ENCODE measurements at places on chromosomes 5 and 9.
A peak's percentile ranks its signal among the peaks of the same experiment; 100 is the strongest.

- DNase-seq: peak; percentile 41
Observed at GRCh38 chr9:68685770-68686169, 19.3 kb upstream of the PIP5K1B start.

DNA sequence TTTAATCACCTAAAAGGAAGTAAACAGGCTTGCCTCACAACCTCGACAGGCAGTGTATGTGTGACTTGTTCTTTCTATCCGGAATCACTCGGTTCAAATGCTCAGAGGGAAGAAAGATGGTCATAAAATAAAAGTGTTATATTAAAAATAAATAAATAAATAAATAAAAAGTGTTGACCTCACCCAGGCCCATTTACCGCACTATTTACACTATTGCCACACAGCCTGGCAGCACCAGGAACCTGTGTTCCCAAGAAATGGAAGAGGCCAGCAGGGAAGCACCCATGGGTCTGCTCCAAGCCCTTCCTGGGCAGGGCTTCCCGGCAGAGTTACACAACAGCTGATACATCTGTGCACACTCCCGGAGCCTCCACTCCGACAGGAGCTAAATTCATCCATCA is 127.9 kb downstream of the EFNA5 start:
- no peak for DNase-seq

GRCh38 chr5:59591162-59591561 is 302.4 kb downstream of the PDE4D start:
- DNase-seq: no peak

DNA sequence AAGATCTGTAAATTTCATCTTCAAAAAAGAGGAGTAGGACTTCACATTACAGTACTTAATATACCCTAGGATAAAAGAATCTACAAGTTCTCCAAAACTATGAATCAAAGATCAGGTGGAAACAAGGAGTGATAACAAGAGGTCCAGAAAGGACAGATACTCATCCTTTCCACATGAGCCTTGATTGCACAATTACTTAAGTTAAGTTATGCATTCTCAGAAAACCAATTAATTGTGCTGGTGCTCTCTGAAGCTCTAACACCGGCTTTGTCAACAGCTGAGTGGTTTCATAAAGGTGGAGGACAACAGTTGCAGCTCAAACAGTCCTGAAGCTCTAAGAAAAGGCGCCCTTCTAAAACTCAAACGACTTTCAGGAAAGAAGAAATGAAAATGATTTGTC is 251.9 kb downstream of the BNC2 start:
- no peak for DNase-seq

DNA sequence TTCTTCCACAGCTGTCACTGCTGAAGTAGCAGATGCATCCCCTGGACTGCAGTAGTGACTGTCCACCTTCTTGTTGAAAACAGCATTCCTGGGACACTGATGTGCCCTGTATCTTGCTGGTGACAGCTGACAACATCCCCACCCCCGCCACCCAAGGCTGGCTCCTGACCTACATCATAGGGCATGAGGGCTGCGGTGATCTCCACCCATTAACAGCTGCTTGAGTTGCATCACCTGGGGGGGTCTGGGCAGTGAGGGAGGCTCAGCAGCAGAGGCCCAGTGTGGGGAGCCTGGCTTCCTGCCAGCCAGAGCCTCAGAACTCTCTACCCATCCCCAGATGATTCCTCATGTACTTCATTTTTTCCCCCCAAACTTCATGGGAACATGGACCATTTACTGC is 4.1 kb downstream of the PRUNE2 start:
- DNase-seq: no peak

DNA sequence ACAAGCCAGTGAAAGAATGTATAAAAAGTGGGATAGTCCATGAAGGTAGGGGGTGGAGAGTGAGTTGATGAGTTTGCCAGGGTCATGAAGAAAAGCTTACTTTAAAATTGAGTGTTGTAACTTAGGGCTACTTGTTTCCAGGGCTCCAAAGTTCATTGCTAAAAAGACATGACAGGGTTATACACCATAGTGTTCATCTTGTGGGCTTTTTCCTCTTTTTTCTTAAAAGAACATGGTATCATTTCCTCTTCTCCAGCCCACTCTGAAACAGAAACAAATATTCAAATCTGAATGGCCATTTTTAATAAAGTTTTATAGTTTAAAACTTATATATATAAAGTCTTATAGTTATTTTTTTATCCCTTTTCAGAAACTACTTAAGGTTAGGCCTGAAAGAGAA is 115.7 kb upstream of the SMC2 start:
- no peak for DNase-seq

DNA sequence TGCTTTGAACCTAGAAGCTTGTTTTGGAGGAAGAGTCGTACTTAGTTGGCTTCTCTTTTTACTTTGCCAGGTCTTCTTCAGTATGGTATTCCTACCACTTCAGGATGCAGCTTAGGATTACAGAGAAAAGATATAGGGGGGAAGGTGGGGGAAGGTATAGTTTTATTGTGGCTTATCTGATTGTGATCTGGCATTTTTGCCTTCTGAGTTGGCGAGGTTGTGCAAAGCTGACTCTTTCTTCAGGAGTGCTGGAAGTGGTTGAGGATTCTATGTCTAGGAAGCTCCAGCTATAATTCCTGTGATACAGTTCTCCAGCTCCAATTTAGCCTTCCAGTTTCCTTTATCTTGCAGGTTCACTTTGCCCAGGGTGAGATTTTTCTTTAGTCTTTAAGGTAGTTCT is 7.0 kb downstream of the CDC42SE2 start:
- no peak for DNase-seq

DNA sequence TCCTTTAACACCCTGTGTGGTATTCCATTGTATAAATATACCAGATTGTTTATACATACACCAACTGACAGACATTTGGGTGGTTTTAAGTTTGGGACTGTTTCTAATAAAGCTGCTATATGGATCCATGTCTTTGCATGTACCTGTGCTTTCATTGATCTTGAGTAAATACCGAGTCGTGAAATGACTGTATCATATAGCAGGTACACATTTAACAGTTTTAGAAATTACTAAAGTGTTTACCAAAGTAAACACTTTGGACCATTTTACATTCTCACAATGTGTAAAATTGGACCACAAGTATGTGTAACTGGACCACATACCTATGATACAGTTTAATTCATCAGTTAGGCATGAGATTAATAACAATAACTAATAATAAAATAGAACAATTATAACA is 175.2 kb downstream of the FBXL17 start:
- DNase-seq: no peak

GRCh38 chr9:138044485-138045383 is 167.2 kb downstream of the CACNA1B start:
- DNase-seq: no peak

- no peak for DNase-seq
Observed at GRCh38 chr5:115939059-115939458, 23.2 kb upstream of the LVRN start.

DNA sequence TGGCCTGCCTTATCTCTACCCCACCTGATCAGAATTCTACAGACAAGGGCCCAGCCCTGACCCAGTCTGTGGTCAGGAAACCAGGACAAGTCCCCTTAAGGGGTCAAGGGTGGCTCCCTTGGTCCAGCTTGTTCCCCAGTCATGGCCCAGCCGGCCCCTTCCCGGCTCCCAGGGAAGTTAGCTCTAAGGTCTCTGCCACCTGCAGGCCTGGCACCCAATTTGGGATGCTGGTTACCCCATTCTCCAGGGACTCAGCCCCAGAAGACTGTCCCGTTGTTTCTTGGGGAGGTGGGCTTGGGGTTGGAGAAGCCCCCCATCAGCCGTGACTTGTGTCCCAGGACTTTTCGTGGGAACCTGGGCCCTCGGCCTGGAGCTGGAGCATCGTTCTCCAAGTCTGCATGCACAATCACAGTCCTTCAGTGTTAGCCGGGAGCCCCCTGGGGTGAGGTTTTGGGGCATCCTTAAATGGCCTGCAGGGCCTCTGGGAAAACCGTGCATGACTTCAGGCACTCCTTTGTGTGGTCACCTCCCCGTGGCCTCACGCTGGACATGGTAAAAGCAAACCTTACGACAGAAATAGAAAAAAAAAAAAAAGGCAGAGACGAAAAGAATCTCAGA is 150.8 kb upstream of the PHYKPL start:
- DNase-seq: no peak

DNA sequence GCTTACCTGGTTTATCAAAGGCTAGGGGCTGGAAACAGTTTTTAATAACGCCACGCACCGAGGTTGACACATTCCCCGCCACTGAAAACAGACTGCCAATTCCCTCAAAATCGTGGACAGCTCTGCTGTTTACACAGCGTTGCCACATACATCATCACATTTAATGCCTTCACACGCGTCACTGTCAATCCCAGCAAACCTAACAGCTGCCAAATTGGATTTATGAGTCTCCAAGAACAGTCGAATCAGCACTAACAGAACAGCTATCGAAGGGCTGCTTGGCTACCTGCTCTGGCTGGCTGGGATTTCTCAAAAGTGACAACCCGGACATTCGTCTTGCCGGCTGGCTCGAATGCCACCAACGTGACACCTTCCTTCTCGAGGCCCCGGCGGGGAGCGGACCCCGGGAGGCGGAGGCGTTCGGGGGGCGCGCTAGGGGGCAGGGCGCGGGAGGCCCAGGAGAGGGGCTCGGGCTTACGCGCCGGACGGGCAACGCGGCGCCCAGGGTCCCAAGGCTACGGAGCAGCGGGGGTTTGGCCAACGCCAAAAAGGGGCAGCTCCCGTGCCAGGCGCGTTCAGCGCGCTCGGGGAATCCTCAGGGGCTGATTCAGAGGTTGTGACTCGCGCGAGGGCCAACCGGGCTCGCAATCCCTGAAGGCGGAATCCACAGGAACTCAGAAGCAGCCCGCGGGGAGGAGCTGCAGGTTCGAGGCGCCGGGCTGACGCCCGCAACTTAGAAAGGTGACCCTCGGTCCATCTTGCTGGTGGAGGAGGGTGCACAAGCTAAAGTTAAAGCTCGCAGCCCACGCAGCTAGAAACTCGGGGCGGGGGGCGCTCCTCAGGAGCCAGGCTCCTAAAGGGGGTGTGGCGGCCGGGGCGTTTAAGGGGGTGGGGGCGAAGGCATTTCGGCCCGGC is 1.2 kb downstream of the CDC14B start:
- DNase-seq: no peak

GRCh38 chr5:78002690-78003089 is 226.6 kb upstream of the TBCA start:
- no peak for DNase-seq

DNA sequence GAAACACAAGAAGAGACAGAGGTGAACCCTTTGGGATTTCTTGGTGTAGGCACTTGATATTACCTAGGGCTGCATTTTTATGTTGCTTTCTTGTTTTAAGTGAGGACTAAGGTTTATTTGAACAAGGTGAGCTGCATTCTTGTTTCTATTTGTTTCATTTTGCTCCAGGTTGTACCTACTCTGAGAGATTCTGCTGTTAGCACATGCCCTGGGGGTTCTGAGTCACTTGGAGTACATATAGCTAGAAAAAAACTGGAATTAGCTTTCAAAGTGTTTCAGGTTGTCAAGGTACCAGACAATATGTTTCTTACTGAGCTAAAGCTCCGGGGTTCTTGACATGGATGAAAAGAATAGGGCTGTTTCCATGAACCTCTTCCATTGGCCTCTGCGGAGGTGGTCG is 299.4 kb downstream of the ICE1 start:
- DNase-seq: no peak

GRCh38 chr9:91927922-91928510 is 22.0 kb downstream of the ROR2 start:
- no peak for DNase-seq

GRCh38 chr5:67901814-67902496 is 313.6 kb upstream of the PIK3R1 start:
- no peak for DNase-seq

DNA sequence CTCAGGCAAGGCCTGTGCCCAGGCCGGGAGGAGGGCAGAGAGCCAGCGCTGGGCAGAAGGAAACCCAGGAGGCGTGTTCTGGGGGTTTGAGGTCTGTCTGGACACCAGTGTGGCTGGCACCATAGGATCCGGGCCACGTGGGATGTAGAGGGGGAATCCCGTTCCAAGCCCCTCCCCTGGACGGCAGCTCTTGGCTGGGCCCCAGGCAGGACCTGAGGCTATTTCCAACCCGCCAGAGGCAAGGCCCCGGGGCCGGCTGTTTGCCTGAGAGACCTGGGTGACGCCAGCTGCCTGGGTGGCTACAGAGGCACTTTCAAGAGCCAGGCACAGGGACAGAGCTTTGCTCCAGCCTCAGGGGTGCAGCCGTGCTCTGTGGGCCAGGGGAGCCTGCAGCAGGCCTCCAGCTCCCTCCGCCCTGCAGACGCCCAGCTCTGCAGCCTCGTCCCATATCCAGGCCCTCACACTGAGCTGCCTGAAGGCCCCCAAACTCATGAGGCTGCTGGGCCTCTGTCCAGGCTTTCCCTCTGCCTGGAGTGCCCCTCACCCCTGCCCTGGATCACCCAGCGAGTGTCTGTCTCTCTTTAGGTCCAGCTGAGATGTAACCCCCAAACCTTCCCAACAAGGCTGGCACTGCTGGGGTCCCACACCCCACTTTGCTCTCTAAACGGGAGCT is 56.6 kb upstream of the EGFL7 start:
- no peak for DNase-seq

- no peak for DNase-seq
Observed at GRCh38 chr5:37704406-37704805, 135.4 kb downstream of the GDNF start.

- no peak for DNase-seq
Observed at GRCh38 chr5:93596310-93596675, 13.3 kb downstream of the NR2F1 start.

- no peak for DNase-seq
Observed at GRCh38 chr9:71669284-71669995, 98.9 kb downstream of the CEMIP2 start.

- no peak for DNase-seq
Observed at GRCh38 chr5:33579789-33580188, 139.0 kb downstream of the TARS1 start.

DNA sequence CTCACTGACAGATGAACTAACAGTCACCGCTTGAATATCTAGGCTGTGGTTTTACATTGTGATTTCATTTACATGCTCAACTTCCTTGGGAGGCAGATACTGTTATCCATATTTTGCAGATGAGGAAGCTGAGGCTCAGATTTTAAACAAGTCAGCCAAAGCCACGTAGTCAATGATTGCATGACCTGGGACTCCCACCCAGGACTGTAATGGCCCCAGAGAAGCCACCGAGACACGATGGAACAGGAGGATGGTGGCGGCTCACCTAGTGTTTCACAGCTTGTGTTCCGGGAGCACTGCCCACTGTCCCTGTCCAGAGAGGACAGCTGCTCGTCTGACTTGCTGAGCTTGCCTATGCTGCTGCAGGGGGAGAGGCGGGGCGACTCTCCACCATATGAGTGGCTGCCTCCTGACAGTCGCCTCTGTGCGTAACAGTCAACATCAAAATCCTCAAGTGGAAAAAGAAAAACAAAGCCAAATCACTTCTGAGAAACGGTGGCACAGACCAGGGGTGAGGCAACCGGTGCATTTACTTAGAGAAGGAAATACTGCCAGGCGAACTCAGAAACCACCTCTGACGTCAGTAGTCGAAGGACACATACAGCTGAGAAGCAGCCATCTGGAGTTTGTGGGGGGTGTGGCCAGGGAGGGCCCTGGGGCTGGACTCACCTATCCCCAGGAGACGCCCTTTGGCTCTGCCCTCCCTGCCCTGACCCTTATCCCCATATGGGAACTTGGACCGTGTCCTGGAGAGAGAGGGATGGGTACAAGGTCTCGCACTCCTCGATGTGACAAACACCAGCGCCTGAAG is 82.5 kb downstream of the PRRT1B start:
- DNase-seq: peak; percentile 65
